ENCODE measurements at places on chromosomes 11 and 22.
A peak's percentile ranks its signal among the peaks of the same experiment; 100 is the strongest.

DNA sequence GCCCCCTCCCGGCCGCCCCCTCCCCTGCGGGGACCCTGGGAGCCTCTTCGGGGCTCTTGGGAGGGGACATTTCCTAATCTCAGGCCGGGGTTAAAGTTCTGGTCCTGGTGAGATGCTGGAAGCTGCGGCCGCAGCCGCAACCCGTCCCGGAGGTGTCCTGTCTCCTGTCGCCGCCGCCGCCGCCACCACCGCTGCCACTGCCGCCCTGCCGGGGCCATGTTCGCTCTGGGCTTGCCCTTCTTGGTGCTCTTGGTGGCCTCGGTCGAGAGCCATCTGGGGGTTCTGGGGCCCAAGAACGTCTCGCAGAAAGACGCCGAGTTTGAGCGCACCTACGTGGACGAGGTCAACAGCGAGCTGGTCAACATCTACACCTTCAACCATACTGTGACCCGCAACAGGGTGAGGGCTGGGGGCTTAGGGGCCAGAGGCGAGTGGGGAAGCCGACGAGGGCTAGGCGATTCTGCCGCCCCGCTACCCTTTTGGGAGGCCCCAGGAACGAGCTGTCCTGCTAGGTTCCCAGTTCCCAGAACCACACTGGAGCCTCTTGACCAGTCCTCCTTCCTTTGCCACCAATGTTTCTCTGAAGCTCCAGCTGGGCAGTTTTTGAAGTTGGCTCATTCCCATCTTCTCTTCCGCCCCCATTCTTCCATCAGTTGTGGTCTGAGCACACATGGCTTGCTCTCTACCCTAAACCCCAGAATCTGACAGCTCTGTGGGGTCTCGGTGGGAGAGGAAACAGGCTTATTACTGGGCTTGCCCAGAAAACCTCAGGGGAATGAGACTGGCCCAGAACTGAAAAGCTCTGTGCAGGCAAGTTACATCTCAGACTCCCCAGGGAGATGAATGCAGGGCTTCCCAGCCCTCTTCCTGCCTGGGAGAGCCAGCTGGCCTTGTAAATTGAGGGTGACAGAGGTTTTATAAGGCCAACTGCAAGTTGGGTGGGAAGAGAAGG is 781 bp downstream of the SIDT2 start:
- DNase-seq: peak; percentile 70

- DNase-seq: no peak
Observed at GRCh38 chr11:130585545-130585944, 137.1 kb downstream of the ADAMTS15 start.

- DNase-seq: no peak
Observed at GRCh38 chr11:108597736-108598355, 4.3 kb upstream of the EXPH5 start.

GRCh38 chr22:30856741-30857502 is 111.7 kb downstream of the MORC2 start:
- peak; percentile 42 for DNase-seq

DNA sequence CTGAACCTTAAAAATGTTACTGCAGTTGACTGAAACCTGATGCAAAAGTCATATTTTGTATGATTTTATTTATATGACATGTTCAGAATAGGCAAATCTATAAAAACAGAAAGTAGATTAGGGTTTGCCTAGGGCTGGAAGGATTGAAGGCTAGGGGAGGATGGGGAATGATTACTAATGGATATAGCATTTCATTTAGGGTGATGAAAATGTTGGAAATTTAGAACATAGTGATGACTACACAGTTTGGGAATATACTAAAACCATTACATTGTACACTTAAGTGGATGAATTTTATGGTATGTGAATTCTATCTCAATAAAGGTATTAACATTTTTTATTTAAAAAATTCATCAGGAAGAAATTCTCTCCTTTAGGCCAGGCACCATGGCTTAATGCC is 22.9 kb upstream of the PAFAH1B2 start:
- DNase-seq: no peak

GRCh38 chr22:21044931-21045584 is 688 bp upstream of the LRRC74B start:
- no peak for DNase-seq

- DNase-seq: no peak
Observed at GRCh38 chr11:121636081-121636799, 183.5 kb upstream of the SORL1-AS1 start.

DNA sequence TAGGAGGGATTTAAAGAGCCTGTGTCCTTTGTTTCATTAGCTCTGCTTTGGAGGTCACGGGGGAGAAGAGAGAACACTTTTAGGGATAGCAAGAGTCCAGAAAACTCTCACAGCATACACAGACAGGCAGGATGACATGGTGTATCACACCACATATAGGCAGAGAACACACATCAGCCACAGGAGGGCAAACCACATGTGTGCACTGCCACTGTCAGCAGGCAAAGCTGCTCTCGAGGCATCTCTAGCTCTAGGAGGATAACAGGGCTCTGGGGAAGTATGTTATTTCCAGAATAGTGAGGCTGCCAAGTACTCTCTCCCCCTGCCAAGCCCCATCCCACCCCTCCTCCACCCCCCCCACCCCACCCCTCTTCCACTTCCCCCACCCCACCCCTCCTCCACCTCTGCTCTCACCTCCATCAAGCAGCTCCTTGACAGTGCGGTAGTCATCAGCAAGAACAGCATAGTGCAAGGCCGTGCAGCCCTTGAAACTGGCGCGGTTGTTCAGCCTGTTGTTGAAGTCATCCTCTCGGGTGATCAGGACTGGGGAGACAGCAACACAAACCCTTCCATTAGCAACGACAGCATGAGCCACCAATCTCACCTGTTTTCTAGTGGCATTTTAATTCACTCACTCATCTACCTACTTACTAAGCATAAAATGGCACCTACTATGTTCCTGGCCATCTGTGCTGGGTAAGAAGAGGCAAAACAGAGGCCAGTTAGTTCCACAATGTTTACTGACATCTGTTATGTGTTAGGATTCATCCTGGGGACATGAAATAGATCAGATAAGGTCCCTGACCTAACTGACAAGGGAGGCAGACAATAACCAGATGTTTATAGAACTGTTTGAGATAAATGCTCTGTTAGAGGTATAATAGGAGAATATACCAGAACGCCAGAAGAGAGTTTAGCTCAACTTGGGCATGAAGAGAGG is 75.6 kb downstream of the CLPB start:
- no peak for DNase-seq

GRCh38 chr11:10051868-10052586 is 242.0 kb downstream of the SBF2 start:
- DNase-seq: no peak

DNA sequence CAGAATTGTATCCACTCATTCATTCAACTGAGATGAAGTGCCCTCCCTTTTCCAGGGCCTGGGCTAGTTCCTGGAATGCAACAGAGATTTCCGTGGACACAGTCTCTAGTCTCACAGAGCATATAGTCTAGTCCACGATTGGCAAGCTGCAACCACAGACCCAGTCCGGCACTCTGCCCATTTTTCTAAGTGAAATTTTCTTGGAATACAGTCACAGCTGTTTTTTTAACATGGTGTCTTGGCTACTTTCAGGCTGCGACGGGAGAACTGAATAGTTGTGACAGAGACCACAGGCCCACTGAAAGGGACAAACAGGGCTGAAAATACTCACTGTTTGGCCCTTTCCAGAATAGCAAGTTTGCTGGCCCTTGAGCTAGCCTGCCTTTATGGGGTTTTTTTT is 29.2 kb downstream of the ALG12 start:
- DNase-seq: no peak

- peak; percentile 26 for DNase-seq
Observed at GRCh38 chr11:44267750-44268613, 42.0 kb downstream of the ALX4 start.

GRCh38 chr11:45677770-45678512 is 12.5 kb upstream of the CHST1 start:
- no peak for DNase-seq

DNA sequence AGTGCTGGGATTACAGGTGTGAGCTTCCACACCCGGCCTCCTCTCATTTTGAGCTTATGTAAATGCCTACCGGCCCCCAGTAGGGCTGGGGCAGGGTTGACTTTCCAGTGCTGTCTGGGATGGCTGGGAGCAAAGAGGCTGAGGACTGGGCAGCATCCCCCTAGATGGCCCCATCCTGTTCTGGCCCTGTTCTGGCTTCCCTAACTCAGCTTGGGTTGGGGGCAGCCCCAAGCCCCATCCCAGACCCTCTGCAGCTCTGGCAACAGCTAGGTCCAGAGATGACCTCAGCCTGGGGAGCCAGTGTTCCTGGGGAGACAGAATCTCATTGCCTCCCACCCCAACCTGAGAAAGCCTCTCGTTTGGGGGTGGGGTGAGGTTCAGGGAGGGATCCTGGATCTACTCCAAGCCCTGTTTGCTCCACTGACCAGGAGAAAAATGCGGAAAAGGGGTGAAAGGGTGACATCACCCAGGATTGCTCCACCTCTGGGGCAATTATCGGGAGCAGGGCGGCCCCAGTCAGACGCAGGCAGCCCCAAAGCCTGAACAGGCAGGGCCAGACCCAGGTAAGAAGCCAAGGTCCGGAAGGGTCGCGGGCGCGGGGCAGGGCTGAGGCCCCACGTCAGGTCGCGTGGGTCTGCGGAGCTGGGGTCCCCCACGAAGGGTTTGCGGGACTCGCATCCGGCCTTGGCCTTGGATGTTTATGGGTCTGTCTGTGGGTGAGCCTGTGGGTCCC is at the start of gene PNPLA2:
Gene PNPLA2 (plus strand): TSS at position 519 of the 733 bp plus-strand sequence. CDS start 805 bp downstream, outside the sequence.
- DNase-seq: no peak

DNA sequence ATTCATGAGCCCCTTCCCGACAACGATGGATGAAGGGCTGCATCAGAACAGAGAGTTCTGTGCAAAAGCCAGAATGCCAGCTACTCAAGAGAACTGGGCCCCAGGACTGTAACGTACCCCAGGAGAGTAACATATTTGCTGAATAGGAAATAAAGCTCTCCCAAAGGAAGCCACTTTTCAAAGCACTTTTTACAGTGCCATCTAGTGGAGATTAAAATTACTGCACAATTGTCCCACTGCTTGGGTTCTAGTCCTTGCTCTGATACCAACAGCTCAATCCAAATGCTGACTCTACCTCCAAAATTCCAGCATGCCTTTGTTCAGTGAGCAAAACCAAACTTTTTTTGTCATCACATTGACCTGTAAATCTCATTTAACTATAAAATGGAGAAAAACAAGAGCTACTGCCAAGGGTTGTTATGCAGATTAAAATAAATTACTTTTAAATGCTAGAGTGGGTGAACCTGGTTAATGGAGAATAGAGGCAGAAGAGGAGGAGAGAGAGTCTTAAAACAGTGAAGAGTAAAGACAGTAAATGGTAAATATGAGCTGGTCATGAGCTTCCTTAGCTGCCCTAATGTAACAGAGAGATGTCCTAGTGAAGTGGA is 87.6 kb upstream of the FSHB start:
- no peak for DNase-seq

- DNase-seq: no peak
Observed at GRCh38 chr11:79481795-79482194, 41.0 kb upstream of the TENM4 start.

- no peak for DNase-seq
Observed at GRCh38 chr22:20399866-20400605, 6.1 kb downstream of the ZNF74 start.

- no peak for DNase-seq
Observed at GRCh38 chr22:29330291-29330690, 14.8 kb upstream of the RASL10A start.

- DNase-seq: no peak
Observed at GRCh38 chr22:46484861-46485595, 52.4 kb downstream of the CELSR1 start.

GRCh38 chr11:72552399-72552910 is 118.1 kb upstream of the CLPB start:
- no peak for DNase-seq

DNA sequence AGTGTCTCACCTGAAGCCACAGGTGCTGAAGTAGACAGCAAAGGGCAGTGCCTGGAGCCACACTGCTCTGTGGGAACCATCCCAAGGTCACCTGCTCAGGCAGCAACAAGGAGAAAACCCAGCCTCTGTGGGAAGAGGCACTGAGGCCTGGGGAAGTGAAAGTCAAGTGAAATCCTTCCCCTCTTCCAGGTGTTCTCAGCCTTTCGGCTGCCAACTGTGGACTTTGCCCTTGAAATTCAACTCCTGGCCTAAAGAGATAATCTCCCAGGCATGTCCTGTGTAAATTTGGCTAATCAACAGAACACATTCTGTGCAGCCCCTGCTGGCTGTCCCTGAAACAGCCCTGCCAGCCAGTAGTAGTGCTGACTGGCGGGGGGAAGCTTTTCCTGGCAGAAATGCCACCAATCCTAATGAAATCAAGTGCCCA is 112.1 kb downstream of the RPL27A start:
- DNase-seq: no peak

GRCh38 chr11:61598374-61598773 is 17.5 kb upstream of the SYT7 start:
- no peak for DNase-seq

DNA sequence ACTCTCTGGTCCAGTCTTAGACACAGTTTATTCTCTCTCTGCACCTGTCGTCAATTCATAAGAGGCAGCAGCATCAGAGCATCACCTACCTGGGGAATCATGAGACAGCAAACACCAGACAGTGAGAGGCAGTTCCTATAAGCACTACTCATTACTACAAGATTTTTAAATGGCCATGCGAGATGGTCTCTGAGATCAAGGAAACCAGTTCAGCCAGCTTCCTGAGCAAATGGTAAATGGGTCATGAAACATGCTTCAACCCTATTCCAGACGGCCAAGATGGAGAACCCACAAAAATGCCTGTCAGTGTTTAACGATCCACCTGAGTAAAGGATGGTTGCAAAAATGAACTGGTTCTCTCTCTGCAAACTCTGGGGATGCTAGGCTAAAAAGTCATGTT is 52.9 kb downstream of the SYTL2 start:
- DNase-seq: no peak

DNA sequence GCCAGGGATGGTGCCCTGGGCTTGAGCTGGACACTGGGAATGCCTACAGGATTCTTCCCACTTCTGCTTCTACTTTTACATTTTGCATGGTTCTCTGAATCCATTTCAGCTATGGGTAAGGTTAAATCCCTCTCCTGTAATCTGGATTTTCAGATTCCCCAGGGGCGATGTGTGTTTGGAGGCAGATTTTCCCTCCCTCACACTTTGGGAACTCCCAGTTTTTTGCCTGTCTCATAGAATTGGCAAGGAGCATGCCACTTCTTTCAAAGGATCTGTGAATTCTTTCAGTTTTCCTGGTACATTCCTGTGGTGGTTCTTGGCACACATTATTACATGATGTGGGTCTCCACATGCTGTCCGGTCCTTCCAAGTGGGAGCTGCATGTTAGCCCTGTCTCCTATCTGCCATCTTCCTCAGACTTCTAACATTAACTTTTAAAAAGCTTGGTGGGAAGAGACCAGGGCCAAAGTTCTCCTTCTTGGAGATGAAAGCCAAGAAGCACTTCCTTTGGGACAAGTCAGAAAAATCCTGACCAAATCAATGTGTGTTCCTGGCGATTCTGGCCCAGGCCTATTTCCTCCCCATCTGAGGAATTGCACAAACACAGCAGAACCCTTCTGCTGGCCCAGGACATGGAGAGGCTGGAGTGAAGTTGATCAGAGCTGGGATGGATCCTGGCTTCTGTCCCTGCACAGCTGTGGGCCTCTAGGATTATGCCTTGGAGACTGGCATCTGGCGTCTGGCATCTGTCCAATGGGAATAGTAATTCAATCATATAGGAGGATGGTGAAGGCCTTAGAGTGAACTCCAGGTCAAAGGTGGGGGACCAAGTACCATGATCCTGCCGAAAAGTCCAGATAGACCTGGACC is 5.4 kb upstream of the APOL2 start:
- peak; percentile 63 for DNase-seq
